Parietal lobe (tissue), 2 donors: ENCODE measurements at places on chromosomes 12 and 14. TPM values are rescaled to one million over a fixed set of nuclear protein-coding genes. Genes with fewer than 3 reads are reported as not detected.

SENP1 gene
- 39.1 TPM for total RNA-seq

PZP gene
- not detected for total RNA-seq

TEX52 gene
- not detected for total RNA-seq

TMCC3 gene
- total RNA-seq = 8.1 TPM

KRT7 gene
- not detected for total RNA-seq

DDN gene
- 5.3 TPM for total RNA-seq

ENDOU gene
- not detected for total RNA-seq

KRT71 gene
- not detected for total RNA-seq

CHGA gene
- total RNA-seq = 51.6 TPM

NID2 gene
- total RNA-seq = 6.9 TPM

RASSF9 gene
- 0.94 TPM for total RNA-seq

PRPF40B gene
- 36.6 TPM for total RNA-seq

SDR9C7 gene
- total RNA-seq = 0.31 TPM

DUSP6 gene
- total RNA-seq = 30.0 TPM

PMCH gene
- total RNA-seq = not detected

MUCL1 gene
- not detected for total RNA-seq

RNASE2 gene
- not detected for total RNA-seq

PRR4 gene
- 13.5 TPM for total RNA-seq

NAA30 gene
- total RNA-seq = 48.5 TPM

IL25 gene
- not detected for total RNA-seq

PRPF39 gene
- total RNA-seq = 87.0 TPM

EML1 gene
- total RNA-seq = 200 TPM

SLC17A8 gene
- 0.63 TPM for total RNA-seq

CEBPE gene
- total RNA-seq = not detected
